Fibroblast of lung (primary cell): ENCODE measurements at places on chromosomes 7 and 10. TPM values are rescaled to one million over a fixed set of nuclear protein-coding genes. Genes with fewer than 3 reads are reported as not detected.

Gene GNG11
- 9.0 and 27.2 TPM in 2 replicates for total RNA-seq

Gene ODAD2
- total RNA-seq, result 1.3 and 1.5 TPM in 2 replicates

Gene VAX1
- total RNA-seq, result not detected in 2 replicates

Gene CD36
- 41.0 and 93.5 TPM in 2 replicates for total RNA-seq

Gene AKR1E2
- 5.6 and 11.7 TPM in 2 replicates for total RNA-seq

Gene CPN1
- total RNA-seq, result not detected in 2 replicates
